NCI-H1105 (cell line): ENCODE measurements at places on chromosomes 3 and 15.
A peak's percentile ranks its signal among the peaks of the same experiment; 100 is the strongest.

DNA sequence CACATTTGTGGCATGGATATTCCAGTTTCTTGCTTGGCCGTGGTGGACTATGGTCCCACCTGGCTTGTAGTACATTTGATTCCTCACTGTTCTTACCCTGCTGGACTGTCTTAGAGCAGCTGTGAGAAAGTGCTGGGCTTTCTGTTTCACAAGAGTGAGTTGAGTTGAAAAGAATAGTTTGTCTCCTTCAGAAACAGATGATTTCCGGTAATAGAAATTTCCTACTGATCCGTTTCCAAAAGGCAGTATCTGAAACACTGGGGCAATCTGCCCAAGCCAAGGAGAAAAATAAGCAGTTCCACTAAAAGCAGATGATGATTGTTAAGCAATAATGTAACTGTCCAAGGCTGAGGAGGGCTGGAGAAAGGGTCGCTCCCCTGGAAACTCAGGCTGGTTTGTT is 96.0 kb downstream of the SUCLG2 start:
- DNase-seq = no peak

- DNase-seq = no peak
Observed at GRCh38 chr15:60076582-60077276, 72.6 kb downstream of the FOXB1 start.

GRCh38 chr15:27864719-27865118 is 234.4 kb downstream of the OCA2 start:
- DNase-seq = no peak

DNA sequence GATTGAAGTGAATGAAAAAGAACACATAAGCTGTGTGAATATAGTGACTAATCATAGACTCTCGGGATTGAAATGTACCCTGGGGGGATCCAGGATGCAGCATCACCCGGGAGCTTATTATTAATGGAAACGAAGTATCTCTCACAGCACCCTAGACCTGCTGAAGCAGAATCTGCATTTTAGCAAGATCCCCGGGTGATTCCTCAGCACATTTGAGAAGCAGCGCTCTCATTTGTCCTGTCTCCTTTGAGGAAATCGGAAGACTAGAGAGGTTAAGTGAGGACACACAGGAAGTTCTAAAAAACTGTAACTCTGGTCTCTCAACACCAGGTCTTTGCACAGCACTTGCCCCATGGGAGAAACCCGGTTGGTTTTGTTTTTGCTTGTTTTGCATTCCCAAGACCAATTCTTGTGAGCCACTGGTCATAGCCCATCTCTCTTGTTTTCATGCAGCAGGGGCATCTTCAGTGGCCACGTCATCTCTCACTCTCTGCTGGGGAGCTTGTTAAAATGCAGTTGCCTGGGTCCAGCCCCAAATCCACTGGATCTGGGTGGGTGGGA is 30.2 kb downstream of the ZNF710 start:
- no peak for DNase-seq

DNA sequence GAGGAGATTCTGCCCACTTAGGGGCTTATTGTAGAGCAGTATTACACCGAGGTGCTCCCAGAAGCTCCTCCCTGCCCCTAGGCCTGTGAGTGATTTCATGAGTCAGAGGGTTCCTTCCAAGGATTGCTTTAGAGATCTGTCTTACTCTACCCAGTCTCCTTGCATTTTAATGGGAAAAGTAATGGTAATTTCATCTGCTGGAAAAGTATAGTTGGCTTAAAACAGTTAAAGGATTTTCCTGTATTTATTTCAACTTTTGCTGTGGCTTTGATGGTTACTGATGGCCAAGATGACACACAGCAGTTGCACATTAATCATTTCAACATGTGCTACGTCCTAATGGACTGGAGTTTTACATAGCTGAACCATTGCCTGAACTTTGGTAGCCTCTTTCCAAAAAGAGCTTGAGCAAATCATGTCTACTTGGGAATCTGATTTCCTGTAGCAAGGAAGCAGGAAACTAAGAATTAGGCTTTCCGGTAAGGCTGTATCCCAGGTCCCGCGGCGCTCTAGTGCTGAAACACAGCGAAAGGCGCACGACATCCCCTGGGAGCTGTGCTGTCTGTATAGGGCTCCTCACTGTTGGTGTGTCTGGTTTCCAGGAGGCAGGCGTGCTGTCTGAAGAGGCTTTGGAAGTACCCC is 9.2 kb upstream of the PGPEP1L start:
- no peak for DNase-seq

GRCh38 chr15:45587863-45588170 is 638 bp downstream of the BLOC1S6 start:
- DNase-seq = no peak

- no peak for DNase-seq
Observed at GRCh38 chr3:52176180-52176752, 21.7 kb upstream of the ALAS1 start.

GRCh38 chr3:18657858-18658820 is 233.0 kb upstream of the SATB1 start:
- DNase-seq = no peak

GRCh38 chr3:139132976-139133375 is 88.3 kb upstream of the PRR23C start:
- DNase-seq = no peak

DNA sequence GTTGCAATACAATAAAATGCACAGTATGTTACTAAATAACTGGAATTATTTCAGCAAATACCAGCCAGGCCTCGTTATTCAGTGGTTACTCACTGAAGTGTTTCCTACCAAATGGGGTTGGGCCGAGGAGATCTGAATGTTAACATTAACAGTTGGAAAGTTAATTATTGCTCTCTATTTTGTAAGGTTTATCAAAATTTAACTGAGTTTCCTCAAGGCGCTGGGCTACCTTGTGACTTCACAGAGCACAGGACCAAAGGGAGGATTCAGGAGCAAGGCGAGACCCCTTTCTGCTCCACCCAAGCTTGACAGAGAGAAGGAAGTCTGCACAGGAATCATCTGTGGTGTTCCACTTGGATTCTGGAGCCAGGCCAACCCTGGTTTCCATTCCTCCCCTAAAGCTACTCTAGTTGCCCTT is 21.6 kb downstream of the ADAMTS9 start:
- DNase-seq = no peak

- no peak for DNase-seq
Observed at GRCh38 chr3:39383045-39383880, at the start of gene SLC25A38. Gene SLC25A38 (plus strand): TSS chr3:39383370. CDS start chr3:39383725, 355 bp downstream.

GRCh38 chr15:69150841-69151240 is 9.6 kb upstream of the GLCE start:
- no peak for DNase-seq

GRCh38 chr15:61227269-61227949 is 1.7 kb downstream of the RORA start:
- DNase-seq = peak; percentile 43

DNA sequence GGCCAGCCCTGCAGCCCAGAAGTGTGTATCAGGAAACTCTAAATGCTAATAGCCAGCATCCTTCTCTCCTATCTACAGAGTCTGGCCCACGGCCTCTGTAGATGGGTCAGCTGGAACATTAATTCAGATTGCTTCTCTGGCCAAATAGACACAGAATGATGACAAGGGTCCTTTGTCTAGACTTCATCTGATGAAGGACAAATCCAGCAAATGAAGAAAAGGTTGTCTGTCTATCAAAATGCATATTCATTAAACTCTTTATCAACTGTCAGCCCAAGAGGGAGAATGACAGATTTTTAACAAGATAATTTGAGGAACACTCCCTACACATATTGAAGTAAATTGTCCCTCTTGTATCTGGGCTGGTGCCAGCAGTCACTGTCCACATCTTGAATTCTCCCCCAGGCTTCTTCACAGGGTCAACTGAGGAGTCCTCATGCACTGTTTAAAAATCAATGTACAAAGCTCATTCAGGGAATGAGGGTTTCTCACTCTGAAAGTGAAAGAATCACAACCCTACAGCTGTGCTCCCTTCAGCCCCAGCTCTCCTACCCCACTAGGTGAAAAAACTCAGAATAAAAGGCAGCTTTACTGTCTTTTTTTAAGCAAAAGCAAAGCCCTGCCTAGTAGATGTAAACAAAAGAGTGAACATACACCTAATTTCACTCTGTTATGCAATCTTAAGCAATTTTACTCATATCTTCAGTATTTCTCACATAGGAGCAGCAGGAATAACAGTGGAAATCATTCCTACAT is 507.7 kb downstream of the IGSF11 start:
- DNase-seq = no peak

- no peak for DNase-seq
Observed at GRCh38 chr15:34725556-34725955, 29.2 kb downstream of the GJD2 start.

- DNase-seq = no peak
Observed at GRCh38 chr3:186520957-186521842, 23.0 kb downstream of the CRYGS start.

- no peak for DNase-seq
Observed at GRCh38 chr3:190132371-190132770, 11.7 kb upstream of the P3H2 start.

- DNase-seq = no peak
Observed at GRCh38 chr3:8456412-8456811, 45.2 kb upstream of the LMCD1 start.

DNA sequence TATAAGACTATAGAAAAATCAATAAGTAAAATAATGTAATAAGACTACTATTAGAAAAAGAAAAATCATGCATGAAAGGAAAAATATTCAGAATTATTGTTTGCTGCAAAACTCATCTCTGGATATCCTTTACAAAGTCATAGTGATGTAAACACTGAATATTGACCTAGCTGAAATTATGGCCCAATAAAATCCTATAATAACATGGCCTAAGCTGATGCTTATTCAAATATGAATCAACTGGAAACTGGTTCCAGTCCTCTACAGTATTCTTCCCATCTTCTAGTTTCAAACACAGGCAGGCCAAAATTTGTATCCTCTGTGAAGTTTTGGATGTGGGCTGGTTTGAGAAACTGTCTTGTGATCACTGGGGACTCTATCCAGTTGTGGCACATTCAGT is 134.5 kb downstream of the CNTN3 start:
- DNase-seq = no peak

- peak; percentile 21 for DNase-seq
Observed at GRCh38 chr15:85504749-85505676, 124.6 kb downstream of the AKAP13 start.

DNA sequence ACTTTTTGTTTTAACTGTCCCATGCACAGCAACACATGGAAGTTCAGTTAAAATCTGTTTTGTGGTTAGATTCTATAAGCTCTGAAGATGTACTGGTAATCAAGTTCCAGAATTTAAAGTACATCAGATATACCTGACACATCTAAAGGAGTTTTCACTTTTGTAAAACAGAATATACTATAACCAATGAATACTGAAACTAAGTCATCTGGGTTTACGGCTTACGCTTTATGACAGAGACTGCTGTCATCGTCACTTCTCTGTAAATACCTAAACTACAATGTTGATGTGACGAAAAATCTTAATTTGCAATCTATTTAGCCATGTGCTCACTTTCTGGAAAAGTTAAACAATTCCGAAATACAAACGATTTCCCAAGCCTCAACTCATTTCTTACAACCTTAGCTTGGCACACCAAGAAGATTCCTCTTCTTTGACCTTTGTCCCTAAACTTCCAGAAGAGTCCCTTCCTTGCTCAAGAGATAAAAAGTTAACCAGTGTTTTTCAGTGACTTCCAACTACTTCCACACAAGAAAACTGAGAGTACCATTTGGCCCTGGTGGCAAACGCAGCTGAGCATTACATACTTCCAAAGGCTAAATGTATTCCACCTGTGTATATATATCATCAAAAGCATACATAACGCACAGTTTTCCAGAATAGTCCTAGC is 56.8 kb upstream of the NEK10 start:
- DNase-seq = no peak

DNA sequence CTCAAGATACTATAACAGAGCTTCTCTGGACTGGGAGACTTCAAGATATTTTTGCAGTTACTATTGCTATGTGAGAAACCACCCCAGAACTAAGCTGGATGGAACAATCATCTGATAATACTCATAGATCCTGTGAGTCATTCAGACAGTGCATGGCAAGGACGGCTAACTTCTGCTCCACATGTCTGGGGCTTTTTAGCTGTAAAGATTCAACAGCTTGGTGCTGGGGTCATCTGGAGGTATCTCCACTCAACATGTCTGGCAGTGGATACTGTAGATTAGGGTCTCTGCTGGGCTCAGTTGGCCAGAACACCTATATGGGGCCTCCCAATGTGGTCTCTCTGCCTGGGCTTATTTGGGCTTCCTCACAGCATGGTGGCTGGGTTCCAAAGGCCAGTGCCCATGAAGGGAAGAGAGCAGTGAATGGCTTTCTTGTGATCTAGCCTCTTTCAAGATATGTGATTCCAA is 117.3 kb upstream of the SLC7A14 start:
- no peak for DNase-seq

DNA sequence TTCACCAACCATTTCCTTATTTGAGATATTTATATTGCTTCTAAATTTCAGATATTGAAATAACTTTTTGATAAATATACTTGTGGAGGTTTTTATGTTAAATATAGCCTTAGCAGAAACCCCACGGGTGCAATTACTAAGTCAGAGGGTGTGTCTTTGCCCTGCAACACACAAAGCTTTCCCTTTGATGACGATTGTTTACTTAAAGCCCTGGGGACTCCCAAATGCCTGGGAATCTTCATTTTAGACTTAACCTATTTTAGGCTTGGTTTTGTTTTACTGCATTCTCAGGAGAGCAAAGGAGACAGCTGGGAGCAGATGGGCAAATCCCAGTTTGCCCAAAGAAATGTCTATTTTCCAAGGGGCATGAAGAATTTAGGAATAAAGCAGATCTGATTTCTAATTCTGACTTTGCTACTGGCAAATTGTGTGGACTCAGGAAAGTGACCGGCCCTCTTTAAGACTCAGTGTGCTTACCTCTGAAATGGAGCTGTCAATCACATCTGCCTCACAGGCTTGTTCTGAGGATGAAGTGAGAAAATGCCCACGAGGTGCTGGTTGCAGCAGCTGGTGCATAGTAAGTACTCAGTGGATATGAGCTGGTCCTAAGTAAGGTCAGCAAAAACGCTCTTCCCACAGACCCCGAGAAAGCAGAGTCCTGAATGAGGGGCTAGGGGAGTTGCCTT is 49.3 kb upstream of the CA12 start:
- DNase-seq = no peak

DNA sequence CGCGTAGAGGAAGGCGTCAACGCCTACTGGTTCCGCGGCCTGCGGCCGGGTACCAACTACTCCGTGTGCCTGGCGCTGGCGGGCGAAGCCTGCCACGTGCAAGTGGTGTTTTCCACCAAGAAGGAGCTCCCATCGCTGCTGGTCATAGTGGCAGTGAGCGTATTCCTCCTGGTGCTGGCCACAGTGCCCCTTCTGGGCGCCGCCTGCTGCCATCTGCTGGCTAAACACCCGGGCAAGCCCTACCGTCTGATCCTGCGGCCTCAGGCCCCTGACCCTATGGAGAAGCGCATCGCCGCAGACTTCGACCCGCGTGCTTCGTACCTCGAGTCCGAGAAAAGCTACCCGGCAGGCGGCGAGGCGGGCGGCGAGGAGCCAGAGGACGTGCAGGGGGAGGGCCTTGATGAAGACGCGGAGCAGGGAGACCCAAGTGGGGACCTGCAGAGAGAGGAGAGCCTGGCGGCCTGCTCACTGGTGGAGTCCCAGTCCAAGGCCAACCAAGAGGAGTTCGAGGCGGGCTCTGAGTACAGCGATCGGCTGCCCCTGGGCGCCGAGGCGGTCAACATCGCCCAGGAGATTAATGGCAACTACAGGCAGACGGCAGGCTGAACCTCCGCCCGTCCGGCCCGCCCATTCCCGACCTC is 4.1 kb downstream of the ISLR2 start:
- DNase-seq = no peak

- no peak for DNase-seq
Observed at GRCh38 chr3:136725468-136725867, 26.7 kb downstream of the STAG1 start.
